GM10248 (cell line): ENCODE measurements at places on chromosomes 4 and X.

- DNase-seq, result no peak
Measured at GRCh38 chr4:6293097-6293445, 23.4 kb downstream of the WFS1 start.

GRCh38 chrX:112849016-112849415 is 8.4 kb upstream of the AMOT start:
- no peak for DNase-seq

DNA sequence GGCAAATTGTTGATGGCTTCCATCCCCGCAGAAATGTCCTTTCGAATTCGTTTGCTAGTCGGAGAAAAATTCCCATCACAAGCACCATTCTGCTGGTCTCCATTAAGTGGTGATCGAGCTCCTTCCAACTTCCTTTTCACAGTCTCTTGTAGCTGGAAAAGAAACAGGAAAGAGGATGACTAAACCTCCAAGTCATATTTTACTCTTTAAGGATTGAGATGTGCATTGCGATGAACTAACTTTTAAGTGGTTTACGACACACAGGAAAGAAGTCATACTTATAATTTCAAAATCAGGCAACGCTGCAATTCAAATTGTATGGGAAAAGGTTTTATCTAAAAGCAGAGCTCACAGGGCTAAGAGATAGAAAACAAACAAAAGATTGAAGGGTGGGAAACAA is 225.2 kb downstream of the MGST2 start:
- DNase-seq, result no peak

DNA sequence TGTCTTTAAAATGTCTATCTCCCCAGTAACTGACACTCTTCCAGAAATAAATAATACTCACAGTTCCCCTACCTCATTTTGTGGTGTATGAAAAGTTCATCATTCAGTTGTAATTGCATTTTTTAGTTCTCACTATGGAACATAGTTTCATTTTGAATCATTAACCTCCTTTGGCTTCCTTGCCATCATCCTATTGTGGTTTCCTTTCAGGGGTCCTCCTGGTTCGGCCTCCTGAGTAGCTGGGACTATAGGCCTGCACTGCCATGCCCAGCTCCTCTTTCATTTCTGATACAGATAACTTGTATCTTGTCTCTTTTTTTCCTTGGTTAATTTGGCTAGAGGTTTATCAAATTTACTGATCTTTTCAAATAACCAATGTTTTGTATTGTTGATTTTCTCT is 23.1 kb upstream of the BLTP1 start:
- no peak for DNase-seq

- no peak for DNase-seq
Measured at GRCh38 chrX:53321230-53321942, 40.0 kb upstream of the IQSEC2 start.
